Cerebellum (tissue), 4 donors: ENCODE measurements at places on chromosomes 2 and 18. TPM values are rescaled to one million over a fixed set of nuclear protein-coding genes. Genes with fewer than 3 reads are reported as not detected.

FKBP1B gene
- total RNA-seq: 25.1 TPM

NT5C1B gene
- total RNA-seq: 0.09 TPM

DNA sequence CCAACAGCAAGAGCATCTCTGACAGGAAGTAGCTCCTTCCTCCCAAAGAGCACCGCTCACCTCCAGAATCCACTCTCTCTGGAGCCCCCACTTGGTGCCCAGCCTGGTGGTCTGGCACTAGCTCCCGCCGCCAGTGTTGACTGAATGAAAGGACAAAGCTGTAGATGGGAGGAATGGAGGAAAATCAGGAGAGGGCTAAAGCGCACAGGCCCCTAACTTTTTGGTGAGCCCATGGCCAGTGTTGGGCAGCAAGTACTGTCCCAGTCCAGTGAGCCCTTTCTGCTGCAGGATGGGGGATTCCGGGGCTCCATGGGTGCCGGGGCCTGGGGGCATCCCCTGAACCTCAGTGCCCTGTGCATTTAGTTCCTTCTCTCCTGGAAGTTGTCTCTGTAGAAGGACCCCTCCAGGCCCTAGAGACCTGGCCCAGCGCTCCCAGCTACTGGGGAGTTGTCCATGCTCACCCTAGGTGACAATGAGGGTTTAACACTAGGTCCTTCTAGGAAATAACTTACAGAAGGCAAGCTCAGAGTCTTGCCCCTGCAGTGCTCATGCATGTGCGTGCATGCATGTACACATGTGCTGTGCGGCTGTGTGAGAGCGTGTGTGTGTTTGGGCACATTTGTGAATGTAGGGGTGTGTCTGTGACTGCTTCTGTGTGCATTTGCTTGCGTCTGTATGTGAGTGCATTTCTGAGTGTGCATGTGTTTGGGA, 33.6 kb downstream of the GLI2 start:
- no peak for DNase-seq

- DNase-seq: no peak
Measured at GRCh38 chr18:73408469-73408868, 540.7 kb upstream of the NETO1 start.

DNA sequence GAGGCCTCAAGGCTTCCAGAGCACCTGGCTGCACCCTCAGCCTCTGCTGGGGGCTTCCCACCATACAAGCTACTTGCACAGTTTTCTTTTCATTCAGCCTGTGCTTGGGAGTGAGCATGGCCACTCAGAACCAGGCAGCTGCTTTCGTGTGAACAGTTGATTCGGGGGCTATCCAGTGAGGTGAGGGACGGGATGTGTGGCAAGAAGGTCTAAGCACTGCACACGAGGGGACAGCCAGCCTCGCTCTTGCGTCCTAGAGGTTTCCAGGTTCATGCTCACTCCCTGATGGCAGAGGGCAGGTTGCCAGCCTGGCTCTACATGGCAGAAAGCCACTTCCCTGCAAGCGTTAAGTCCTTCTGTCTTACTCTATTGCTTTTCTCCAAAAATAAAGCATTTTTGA, 146.2 kb downstream of the MBP start:
- DNase-seq: no peak

IL1RL2 gene
- 0.73 TPM for total RNA-seq

- DNase-seq: no peak
Measured at GRCh38 chr2:100884145-100884621, 64.2 kb downstream of the NPAS2 start.

GRCh38 chr2:119222863-119223520, 642 bp upstream of the STEAP3 start:
- no peak for DNase-seq
